ENCODE measurements at places on chromosomes 3 and 15.

DNA sequence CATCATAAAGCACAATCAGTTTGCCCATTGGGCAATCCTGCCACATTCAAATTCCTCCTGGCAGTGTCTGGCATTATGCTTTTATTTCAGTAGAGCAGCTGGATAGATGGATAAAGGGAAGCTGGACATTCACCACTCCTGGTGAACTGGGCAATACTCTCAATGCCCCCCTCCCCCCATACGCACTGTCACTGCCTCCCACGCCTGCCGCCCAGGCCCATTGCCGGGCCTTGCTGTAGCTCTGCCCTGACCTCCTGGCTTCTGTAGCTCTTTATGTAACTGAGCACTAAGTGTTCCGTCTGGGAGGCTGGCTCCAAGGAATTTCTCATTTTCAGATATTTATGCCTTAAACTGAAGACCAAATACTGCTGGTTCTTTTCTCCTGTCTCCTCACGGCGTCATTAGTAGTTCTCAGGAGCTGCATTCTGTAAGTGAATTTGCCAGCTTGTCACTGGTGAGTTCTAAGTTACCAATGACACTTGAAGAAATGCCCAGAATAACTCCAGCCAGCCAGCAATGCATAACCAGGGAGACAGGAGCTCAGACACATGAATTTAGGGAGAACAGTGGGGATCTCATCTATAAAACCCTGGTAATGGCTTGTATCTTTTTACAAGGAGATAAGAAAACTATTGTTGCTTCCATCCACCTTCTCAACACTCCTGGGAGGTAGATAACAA lies 25.5 kb upstream of the RASGRF1 start:
- no peak for DNase-seq

GRCh38 chr3:118641608-118642007 lies 393.0 kb downstream of the IGSF11 start:
- no peak for DNase-seq

DNA sequence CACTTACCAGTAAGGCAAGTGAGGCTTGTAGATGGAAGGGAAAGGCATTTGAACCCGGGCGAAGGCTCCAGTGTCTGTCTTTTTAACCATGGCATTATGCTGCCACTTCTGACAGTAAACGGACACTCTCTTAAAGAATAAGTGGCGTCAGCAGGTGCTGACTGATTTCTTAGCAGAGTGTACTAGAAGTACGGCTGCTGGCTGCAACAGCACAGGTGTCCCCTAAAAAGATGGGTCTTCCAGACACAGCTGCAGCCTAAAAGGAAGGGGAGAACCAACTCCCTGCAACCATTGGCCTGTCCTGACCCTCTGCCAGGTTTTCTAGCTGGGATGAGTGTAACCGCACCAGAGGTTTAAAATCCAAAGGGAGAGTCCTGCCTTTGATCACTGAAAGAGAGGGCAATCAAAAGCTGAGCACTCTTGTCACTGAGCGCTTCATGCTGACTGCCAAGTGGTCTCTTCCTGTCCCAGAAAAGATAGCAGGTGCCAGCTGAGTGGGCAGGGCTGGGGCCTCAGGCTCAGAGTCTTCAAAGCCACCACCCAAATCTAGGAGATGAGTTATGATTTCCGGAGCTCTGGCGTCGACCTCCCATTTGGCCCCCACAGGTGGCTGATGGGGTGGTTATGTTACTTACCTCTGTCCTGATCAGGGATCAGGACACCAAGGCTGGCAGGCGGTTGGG lies 255.8 kb downstream of the SLCO3A1 start:
- no peak for DNase-seq

GRCh38 chr15:67784856-67785430 lies 40.4 kb upstream of the SKOR1 start:
- DNase-seq, result no peak

- no peak for DNase-seq
These were observed 27.2 kb upstream of the MEX3B start for GRCh38 chr15:82072926-82073537.

DNA sequence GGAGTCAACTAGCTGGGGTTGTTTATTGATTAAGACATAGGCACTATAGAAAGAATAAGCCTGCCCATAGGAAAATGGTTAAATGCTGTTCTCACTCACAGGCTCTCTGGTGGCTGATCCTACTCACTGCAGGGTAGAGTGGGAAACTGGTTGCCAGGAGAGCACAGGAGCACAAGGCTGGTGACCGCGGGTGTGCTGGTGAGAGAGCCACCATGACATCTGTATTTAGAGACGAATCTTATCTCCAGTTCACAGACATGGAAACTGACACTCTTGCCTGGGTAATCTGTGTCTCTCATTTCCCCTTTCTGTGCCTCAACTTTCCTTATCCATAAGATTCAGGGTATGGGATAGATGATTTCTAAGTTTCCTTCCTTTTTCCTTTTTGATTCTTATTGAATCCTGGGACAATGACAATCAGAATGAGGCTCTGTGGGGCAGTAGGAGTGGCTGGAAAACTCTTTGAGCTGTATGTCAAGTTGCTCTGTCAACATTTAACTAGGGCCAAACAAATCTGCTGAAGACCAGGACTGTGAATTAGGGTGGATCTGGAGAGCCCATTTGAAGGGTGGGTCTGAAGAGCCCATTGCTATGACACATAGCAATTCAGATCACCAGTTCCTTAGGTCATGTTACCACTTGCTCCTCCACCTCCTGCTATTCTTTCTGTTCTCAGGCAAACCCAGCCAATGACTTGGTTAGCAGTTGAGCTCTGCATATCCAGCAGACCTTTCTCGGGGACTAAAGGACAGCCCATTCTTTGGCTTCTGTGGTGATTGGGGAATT lies 286.1 kb upstream of the TBL1XR1 start:
- DNase-seq, result no peak

DNA sequence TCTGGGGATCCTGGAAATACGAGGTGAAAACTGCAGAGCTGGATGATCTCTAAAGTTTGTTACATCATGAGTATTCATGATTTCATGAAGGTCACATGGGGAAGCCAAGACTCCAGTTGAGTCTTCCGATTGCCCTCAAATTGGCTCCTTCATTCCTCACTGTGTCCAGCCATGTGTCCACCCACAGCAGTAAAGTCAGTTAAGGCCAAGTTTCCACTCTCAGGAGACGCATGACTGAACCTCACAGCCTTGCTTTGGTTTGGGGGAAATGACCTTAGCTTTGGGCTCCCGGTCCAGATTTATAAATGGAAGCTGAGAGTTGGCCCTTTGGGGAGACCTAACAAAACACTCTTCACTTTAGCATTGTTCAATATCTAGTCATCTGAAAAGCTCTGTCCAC lies 289.7 kb upstream of the MCTP2 start:
- DNase-seq, result no peak

GRCh38 chr3:151307583-151308488 lies 8.8 kb downstream of the GPR87 start:
- DNase-seq, result no peak

DNA sequence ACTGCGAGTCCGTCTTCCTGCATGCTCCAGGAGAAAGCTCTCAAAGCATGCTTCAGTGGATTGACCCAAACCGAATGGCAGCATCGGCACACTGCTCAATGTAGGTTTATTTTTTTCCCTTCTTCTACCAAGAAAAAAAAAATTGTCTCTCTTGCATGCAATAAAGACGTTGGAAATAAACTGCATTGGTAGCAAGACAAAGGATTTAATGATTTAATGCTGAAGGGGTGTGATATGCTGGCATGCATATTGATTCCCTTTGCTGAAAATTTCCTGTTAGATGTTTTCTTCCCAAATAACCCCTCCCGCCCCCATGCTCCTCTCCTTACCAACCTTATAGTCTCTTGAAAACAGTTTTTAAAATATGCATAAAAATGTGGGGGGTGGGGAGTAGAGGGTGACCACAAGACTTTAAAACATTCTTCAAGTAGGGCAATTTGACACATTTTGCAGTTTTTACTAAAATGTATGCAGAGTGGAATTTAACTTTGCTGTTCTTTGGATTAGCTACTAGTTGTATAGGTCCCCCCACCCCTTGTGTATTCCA lies 799 bp downstream of the RARB start:
- DNase-seq, result no peak

- DNase-seq, result no peak
These were observed 37.4 kb downstream of the FRMD5 start for GRCh38 chr15:44157679-44158078.

DNA sequence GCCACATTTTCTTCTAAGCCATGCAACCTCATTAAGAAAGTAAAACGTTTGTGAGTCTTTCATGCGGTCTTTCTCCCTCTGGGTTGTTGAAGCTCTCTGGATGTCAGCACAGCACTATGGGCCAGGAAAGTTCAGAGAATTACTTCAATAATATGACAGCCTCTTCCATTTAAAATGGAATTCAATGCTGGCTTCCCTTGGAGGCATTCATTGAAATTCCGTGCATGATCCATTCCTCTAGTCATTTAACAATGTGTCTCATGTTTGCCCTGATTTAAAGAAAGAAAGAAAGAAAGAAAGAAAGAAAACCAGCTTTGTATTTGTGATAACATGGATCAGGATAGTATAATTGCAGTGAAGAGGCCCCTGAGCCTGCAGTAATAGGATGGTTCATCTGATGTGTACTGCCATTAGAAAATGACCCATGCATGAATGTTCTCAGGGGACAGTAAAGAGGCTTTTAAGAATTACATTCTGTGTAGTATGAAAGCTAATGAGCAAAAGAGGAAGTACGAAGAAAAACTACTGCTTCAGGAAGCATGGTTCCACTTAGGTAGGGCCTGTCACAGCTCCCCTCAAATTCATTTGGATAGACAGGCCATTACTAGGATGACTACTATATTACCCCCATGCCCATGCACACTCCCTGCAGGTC lies 146.0 kb downstream of the ARPP21 start:
- DNase-seq, result no peak

DNA sequence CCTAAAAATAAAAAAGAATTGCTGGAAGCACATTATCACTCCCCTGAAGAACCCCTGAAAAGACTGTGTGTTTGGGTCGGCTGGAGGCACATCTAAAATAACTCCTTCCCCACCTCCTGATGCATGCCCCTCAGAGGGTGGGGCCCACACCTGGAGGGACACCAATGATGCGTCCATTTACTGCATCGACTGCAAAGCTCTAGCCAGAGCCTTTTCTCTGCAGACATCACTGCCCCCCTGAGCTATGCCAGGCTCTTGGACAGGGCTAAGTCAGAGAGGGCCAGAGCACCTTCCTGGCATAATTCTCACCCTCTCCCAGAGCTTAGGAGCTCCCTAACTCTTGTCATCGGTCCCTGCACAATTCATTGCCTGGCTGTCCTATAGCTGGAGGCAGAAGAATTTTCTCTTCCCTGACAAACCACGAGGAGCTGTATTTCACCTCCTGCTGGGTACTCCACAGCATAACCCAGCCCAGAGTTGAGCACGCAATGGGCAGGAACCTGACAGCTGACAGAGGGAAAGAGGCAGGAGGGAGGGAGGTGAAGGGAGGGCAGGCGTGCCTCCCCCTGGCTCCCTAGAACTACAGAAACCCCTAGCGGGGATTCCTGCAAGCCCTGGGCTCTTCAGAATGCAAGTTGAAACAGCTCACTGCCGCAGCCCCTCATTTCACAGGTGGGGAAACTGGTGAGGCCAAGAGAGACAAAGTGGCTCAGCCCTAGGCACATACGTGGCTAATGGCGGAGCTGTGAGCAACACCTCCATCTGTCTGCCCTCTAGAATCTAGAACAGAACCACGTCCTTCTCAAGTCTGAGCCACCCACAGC lies 46.6 kb downstream of the XXYLT1 start:
- no peak for DNase-seq

GRCh38 chr3:24062916-24063315 lies 117.8 kb downstream of the NR1D2 start:
- DNase-seq, result no peak

GRCh38 chr15:80367094-80367493 lies 37.1 kb upstream of the ARNT2 start:
- no peak for DNase-seq

DNA sequence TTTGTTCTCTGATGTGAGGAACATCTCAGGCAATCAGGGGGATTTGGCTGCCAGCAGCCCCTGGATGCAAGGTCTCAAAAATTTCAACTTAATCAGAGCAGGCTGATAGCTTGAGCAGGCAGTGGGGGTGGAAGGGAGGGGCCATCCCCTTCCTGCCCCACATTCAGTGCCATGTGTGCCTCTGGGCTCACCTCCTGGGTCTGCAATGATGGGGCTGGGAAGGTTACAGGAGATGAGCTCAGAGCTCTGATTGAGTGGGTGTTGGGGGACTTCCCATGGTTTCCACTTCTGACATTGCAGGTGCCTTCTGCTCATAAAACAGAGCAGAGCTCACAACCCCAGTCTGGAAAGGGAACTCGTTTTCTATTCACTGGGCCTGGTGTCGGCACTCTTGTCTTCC lies 37.0 kb downstream of the PARP16 start:
- no peak for DNase-seq

DNA sequence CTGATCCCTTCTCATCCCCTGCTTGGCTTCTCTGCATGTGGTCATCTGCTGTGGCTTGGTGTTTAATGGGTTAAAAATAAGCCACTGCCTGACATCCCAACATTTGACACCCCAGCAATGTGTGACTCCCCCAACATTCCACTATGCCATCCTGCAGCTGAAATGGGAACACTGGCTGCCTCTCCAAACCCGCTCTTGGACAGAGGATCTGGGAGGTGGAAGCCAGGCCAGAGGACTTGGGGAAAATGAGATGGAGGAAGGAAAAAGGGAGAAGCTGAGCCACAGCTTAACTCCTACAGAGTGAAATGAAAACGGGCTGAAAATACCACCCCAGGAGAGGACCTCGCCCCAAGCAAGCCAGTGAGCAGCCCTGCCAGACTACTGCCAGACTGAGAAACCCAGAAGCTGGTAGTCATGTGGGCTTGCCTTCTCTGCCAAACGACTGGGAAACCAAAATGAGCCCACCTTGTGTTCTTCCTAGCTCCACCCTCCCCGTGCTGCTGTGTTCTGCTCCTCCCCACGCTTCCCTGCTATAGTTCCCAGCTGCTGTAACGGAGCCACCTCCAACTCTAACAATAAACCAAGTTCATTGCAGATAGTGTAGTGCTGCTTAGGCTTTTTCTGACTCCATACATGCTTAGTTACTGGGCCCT lies 13.7 kb downstream of the MAP1A start:
- no peak for DNase-seq

GRCh38 chr3:66603151-66603611 lies 102.4 kb upstream of the LRIG1 start:
- no peak for DNase-seq

DNA sequence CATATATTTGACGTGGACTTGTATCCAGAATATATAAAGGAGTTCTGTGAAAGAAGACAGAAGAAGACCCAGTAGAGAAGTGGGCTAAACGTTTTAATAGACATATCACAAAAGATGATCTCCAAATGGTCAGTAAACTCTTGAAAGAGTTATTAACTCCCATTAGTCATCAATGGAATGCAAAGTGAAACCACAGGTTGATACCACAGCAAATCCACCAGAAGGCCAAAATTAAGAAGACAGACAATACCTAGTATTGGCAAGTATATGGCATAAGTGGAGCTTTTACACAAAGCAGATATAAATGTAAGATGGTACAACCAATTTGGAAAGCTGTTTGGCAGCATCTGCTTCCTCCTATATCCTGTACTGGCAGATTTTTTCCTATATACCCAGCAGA lies 6.0 kb downstream of the SPATA16 start:
- DNase-seq, result no peak

GRCh38 chr3:99866261-99866761 lies 48.6 kb downstream of the CMSS1 start:
- no peak for DNase-seq

GRCh38 chr3:115590873-115591272 lies 32.4 kb upstream of the GAP43 start:
- no peak for DNase-seq
